ENCODE measurements at places on chromosomes 11 and 22.

DNA sequence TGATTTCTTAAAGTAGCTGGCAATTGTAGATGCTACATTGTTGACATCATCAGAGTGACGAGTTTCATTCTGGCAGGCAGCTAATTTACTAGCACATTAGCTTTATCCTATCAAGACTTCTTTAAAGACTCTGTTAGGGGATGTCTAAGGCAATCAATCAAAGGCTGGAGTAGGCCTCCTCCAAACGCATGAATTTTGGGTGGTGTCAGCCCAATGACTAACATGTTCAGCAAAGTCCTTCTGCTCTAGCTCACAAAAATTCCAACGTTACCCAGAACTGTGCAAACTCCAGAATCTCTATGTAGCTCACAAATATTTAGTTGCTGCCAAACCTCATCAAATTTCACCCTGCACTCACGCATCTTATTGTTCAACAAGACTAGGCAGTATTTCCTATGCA, 395.6 kb downstream of the DLG2 start:
- DNase-seq = no peak

GRCh38 chr11:59114344-59114743, 7.3 kb downstream of the FAM111B start:
- no peak for DNase-seq

DNA sequence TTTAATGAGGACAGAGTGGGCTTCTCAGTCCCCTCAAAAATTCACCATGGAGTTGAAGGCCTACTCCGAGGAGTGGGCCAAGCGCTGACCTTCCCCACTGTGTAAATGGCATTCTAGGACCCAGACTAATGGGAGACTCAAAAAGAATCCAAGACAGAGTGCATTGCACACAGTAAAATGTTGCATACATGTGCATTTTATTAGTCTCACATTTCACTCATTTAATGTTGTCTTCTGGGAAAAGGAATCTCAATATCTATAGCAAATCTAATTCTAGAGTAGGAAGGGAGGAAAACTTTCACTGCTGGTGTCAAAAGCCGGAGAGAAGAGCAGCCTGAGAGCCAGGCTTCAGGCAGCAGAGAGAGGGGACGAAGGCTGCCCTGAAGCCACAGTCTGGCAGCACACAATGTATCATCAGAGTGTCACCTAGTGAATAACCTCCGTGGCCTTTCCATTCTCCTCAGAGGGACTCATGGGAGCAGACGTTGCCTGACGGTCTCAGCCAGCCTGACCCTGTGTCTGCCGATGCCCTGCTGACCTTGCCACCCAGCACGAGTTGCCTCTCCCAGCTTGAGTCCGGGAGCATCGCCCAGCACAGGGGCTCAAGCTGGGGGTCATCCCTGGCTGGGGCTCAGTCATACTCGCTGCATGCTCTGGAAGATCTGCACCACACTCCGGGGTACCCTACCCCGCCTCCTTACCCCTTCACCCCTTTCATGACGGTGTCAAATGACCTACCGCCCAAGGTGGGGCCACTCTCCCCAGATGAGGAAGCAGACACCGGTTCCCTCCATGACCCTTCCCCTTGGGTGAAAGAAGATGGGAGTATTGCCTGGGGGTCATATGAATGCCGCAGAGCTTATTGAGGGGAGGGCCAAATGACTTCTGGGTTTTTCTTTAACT, 12.9 kb upstream of the POU2AF3 start:
- DNase-seq = no peak

GRCh38 chr11:111063726-111064517, 181.6 kb upstream of the POU2AF2 start:
- DNase-seq = no peak

- no peak for DNase-seq
Measured at GRCh38 chr11:2538951-2539350, 94.1 kb downstream of the KCNQ1 start.

DNA sequence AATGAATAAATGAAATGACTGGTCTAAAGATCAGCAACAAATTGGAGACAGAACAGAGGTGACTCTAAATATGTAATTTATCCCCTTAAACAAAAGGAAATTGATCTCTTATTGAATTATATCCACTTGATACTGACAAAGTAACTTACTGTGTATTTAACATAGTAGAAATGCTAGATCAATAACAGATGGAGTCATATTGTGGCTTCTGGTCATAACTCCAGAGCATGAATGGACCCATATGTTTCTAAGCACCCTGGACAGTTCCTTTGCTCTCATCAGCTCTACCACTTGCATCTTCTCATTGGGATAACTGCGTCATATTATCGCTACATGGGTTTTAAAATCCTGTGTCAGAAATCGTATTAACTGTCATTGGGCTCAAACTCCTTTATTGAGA, 222.3 kb downstream of the ETS1 start:
- no peak for DNase-seq

DNA sequence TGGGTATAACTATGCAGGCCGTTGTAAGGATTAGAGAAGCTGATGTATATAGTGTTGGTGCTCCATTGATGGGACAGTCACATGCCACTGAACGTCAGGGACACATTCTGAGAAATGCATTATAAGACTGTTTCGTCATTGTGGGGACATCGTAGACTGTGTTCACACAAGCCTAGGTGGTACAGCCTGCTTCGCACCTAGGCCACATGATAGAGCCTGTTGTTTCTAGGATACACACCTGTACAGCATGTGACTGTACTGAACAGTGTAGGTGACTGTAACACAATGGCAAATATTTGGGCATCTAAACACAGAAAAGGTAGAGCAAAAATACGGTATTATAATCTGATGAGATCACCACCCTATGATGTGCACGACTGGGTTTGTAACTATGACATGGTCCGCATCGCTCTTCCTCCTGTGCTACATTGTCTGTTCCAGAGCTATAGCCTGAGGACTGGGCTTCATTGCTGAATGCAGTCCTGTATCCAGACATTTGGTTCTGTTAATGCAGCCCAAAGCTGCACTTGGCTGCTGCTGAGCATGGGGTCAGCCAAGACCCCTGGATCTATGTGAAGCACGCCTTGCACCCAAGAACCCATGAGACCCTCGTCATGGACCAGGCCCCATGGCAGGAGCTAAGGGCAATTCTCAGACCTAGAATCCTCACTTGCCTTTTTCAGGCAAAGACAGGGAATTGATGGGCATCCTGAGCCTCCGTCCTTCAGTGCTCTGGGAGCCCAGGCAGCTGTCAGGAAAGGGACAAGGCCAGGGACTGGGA, 51.1 kb upstream of the THY1 start:
- DNase-seq = no peak

GRCh38 chr11:1499899-1500298, 13.3 kb upstream of the MOB2 start:
- DNase-seq = no peak

DNA sequence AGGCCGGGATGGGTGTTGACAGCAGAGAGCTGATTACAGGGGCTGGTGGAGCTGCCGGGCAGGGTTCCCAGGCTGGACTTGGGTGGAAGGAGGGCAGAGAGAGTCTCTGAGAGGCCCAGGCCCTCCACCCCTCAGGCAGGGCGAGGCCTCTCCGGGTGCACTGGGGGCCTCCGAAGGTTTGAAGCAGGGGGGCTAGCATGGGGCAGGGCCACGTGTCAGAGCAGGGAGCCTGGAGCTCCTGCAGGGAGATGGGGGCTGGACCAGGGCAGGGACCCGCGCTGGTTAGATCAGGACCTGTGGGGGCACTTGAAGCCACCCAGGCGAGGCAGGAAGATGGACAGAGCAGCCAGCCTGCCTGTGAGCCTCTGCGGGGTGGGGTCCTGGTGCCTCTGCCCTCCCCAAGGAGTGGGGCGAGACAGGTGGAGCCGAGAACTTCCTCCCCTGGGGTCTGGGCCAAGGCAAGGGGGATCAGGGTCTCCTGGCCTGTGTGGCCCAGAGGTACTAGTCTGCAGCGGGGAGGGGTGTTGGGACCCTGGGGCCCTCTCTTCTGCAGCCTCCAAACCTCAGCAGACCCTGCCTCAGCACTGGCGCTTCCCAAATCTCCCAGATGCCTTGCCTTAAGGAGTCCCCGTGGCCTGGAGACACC, 911 bp downstream of the PANX2 start:
- DNase-seq = no peak

- DNase-seq = no peak
Measured at GRCh38 chr22:43502306-43502874, 90.6 kb downstream of the MPPED1 start.

DNA sequence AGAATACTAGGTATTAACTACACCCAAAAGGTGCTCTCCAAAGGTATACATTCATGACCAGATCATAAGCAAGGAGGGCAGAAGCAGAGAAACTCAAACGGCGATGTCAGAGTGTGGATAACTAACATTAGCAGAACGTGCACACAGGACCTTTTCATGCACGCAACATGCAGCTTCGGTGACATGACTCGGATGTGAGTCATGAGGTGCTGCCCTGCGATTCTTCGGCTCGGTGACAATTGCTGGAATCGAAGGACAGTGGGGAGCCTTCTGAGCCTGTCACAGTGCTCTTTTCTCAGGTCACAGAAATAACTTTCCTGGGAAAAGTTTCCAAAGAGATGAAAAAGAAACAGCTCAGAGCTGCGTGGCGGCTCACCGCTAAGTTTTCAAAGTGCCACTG, 418.5 kb upstream of the SYN3 start:
- DNase-seq = no peak

GRCh38 chr11:107856981-107857517, 1.5 kb downstream of the SLC35F2 start:
- DNase-seq = no peak

- no peak for DNase-seq
Measured at GRCh38 chr11:6615046-6615445, 3.0 kb upstream of the TAF10 start.

GRCh38 chr11:131157678-131158077, 212.7 kb upstream of the NTM start:
- DNase-seq = no peak

- DNase-seq = no peak
Measured at GRCh38 chr11:105100206-105100605, 39.4 kb downstream of the CARD18 start.

DNA sequence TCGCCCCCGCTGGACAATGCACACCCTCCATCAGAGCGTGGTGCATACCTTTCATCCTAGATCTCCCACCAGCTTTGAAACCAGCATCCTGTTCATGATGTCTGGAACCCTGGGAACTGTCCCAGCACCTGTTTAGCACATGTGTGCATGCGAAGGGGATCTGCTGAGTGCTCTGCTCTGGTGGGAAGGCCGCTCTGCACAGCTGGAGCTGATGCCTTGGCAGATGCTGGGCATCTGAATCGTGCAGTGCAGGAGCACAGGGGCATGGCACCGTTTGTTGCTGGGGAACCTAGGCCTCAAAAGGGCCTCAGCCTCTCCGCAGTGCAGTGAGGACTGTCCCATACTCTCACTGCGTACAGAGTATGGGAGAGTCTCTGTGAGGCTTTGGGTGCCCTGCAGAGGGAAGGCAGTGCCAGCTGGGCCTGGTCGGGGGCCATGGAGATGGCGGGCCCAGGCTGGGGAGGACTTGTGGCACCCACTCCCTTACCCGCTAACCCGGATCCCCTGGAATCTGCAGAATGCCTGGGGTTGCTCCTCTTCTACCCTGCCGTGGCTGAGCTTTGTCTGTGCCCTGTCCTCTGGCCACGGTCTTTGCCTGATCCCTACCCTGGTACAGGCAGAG, 72.9 kb upstream of the ATXN10 start:
- DNase-seq = no peak

GRCh38 chr11:82864268-82864667, 36.0 kb downstream of the PRCP start:
- no peak for DNase-seq

DNA sequence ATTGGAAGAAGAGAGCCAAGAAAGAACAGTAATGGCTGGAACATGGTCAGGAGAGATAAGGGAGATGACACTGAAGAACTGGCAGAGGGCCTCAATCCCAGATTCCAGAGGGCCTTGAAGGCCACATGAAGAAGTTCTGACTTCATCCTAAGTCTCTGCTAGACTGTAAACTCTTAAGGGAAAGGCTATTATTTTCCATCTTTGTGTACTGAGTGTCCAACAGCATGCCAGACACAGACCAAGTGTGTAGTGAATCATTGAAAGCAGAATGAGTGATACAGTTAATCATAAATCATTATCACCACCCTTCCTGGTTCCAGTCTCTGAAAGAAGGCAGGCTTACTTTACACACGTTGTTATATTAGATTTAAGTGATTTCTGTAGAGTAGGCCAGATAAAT, 185.3 kb upstream of the C11orf87 start:
- no peak for DNase-seq

DNA sequence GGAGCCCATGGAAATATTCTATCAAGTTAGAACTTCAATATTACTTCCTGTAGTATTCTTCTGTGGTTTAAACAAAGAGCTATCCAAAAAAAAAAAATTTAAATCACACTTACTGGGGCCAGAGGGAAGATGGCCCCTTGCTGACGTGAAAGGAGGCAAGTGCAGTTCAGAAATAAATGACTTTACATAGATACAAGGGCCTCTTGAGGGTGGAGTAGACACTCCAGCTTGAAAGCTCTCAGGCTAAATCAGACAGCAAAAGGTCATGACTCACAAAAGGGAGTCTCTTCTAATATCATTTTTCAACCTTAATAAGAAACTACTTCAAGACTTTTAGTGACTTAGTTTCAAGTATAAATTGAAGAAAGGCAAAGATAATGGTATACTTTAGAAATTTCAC, 1160.3 kb downstream of the FAM181B start:
- DNase-seq = no peak

- no peak for DNase-seq
Measured at GRCh38 chr11:27619039-27619574, 81.1 kb downstream of the BDNF start.

GRCh38 chr11:107478922-107479321, 21.3 kb upstream of the CWF19L2 start:
- DNase-seq = no peak

DNA sequence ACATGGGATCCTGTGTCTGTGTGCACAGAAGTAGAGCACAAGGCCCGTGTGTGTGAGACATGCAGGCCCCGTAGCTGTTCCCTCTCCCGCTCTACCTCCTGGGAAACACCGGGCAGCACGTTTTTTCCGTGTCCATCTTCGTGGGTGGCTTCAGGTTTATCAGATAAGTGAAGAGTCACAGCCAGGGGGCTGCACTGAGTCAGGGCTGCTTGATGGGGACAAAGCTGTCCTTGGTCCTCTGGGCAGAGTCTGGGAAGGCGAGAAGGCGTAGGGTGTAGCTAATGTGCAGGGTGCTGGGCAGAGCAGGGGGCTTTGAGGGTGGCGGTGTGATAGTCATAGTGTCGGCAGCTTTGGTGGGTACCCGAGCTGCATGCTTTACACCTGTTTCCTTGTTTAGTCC, 23.7 kb downstream of the INCENP start:
- no peak for DNase-seq

- no peak for DNase-seq
Measured at GRCh38 chr11:1888347-1888753, 3.3 kb downstream of the PRR33 start.
